ENCODE measurements at places on chromosomes 2 and 18.

DNA sequence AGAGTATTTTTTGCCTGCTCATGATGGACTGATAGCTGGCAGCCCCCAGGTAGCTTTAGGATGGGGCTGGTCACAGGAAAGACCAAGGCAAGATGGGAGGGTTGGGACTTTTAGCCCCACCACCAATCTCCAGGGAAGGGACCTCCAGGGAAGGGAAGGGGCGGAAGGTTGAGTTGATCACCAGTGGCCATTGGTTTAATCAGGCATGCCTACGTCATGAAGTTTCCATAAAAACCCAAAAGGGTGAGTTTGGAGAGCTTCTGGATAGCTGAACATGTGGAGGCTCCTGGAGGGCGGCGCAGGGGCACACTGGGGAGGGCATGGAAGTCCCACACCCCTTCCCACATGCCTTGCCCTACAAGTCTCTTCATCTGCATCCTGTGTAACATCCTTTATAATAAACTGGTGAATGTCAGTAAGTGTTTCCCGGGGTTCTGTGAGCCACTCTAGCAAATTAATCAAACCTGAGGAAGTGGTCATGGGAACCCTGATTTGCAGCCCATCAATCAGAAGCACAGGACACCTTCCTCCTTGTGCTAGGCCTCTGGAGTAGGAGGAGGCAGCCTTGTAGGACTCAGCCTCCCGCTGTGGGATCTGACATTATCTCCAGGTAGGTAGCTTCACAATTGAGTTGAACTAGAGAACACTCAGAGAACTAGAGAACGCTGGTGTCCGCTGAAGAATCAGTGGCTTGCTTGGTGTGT is 30.3 kb downstream of the RAB31 start:
- DNase-seq, result no peak

GRCh38 chr18:6561420-6561861 is 146.7 kb upstream of the L3MBTL4 start:
- DNase-seq, result peak; percentile 69

DNA sequence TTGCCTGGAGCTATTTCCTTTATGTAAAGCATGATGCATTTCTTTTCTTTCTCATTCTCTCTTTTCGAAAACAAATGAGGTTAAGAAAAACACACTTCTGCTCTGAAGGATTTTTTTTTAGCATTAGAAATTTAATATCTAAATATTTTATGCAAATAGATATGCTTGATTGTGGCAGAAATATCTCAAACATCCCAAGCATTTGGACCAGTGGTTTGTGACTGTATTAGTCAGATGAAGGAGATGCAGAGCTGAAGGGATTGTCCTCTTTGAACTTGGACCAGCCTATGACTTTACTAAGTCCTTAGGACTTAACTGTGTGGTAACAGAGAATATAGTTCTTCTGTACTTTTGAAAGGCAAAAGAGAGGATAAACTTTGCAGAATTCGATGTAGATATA is 335.9 kb upstream of the NT5C1B start:
- no peak for DNase-seq

GRCh38 chr2:942775-943460 is 7.7 kb upstream of the SNTG2 start:
- DNase-seq, result no peak

DNA sequence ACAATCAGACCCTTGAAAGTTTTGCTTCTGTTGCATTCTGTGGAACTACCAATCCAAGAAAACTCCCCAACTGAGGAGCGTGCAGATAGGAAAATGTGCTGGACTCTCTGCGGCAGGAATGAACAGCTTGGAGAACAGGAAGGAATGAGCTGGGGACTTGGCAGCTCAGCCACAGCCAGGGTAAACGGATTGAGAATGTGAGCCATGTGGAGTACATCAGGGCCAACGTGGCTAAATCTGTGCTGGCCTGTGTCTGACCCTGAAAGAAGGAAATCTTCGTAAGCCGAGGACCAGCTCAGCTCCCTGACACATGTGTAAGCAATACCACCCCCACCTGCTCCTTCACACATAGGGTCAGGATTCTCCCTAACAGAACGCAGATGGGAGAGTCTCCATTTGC is 1023.7 kb downstream of the BCL11A start:
- DNase-seq, result peak; percentile 8

DNA sequence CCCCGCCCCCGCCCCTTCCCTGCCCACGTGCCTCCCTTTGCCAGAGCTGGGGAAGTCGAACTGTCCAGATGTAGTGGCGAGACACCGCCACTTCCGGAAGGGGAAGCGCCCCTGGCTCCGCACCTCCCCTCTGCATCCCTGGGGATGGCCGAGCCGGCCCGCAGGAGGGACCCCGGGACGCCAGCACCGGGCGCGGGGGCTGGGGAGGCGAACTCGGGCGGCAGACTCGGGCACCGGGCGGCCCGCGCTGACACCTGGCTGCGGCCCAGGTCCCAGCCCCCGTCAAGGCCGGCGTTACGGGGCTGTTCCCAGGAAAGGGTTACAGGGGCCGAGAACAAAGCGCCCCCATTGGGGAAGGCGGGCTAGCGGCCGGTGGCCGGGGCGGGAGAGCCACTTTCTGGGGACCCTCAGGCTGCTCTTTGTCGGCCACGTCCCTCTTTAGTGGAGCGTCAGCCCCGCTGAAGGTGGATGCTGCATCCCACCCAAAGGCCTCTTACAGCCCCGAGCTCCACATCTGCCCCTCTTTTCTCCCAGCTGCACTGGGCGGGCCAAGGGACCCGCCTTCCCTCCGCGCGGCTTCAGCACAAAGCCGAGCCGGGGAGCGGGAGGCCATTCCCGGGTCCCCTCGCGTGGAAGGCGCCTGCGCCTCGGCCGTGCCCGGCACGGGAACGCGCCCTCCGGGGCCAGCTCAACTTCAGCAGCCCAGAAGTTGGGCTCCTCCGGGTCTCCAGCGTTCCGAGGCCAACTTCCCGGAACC is 1.3 kb downstream of the SDC1 start:
- DNase-seq, result no peak

DNA sequence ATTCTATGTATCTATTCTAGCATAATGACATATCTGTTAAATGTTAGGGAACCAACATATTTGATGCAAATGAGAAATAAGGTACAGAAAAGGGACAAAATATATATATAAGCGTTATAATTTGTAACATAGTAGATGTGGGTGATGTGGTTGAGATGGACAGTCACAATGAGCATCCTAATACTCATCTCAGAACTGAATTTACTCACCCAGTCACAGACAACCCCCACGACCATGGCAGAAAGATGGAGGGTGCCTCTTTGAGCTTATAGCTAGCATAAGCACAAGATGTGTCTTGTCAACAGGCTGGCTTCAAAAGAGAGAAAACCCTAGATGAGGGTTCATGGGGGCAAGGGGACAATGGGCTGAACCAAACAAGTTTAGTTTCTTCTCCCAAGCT is 9.1 kb upstream of the DSG3 start:
- DNase-seq, result no peak

DNA sequence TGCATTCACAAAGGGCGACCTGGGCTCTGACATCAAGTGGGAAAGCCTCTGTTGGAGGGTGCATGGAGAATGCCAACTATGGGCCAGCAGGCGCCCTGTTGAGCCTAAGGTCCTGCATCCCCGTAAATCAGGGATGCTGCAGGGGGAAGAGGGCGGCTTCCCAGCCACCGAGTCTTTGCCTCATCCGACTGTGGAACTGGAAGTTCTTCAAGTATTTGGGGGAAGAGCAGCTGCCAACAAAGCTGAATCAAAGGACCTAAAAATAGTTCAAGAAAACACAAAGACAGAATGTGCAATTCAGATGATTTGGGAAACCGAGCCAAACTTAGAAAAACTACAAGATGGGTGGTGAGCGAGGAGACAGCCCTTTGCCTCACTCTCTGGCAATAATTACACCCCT is 281.1 kb upstream of the MGAT5 start:
- DNase-seq, result no peak

DNA sequence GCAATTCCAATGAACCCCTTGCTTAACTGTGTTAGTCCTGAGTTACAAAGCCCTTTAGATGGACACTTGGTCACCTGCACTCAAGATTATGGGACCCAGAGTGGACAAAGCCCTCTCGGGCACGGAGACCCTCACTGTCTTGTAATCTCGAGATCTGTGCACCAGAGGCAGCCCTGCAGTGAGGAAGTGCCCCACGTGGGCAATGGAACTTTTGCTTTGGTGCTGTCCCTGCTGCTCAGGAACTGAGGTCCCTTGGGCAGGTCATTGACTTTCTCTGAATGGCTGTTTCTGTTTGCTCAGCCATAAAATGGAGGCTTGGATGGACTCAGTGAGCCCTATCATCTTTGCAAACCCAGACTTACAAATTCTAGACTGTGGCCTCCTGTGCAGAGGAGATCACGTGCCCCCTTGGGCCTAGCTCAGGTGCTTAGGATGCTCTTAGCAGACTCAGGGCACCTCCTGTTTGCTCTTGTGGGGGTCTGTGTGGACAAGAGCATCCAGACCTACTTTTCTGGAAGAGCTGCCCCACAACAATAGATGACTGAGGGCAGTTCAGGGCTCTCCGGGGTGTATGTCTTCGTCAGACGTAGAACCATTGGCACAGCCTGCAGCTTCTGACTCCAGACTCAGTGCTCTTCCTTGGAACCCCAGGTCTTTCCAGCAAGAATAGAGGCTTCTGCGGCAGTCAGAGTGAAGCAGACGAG is 94.5 kb upstream of the HS6ST1 start:
- no peak for DNase-seq

GRCh38 chr2:200131307-200131706 is 175.2 kb upstream of the SPATS2L start:
- DNase-seq, result no peak

- no peak for DNase-seq
These were observed 468.7 kb upstream of the FANCL start for GRCh38 chr2:58709687-58710354.

DNA sequence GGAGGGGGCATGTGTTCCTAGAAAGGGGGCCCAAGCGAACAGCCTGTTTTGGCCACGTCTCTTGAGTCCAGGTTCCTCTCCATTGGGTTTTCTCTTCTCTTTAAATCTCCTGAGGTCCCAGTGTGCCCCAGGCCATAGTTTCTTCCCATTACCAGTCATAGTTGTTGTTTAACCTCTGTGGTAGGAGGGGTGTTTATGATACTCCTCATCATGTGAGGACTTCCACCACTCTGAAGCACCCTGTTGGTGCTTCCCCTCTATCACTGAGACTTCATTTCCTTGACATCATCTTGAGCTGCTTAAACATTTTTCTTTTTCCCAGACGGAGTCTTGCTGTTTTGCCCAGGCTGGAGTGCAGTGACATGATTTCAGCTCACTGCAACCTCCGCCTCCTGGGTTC is 45.9 kb downstream of the WIPF1 start:
- no peak for DNase-seq

GRCh38 chr2:63058144-63058920 is 7.7 kb downstream of the OTX1 start:
- peak; percentile 51 for DNase-seq

DNA sequence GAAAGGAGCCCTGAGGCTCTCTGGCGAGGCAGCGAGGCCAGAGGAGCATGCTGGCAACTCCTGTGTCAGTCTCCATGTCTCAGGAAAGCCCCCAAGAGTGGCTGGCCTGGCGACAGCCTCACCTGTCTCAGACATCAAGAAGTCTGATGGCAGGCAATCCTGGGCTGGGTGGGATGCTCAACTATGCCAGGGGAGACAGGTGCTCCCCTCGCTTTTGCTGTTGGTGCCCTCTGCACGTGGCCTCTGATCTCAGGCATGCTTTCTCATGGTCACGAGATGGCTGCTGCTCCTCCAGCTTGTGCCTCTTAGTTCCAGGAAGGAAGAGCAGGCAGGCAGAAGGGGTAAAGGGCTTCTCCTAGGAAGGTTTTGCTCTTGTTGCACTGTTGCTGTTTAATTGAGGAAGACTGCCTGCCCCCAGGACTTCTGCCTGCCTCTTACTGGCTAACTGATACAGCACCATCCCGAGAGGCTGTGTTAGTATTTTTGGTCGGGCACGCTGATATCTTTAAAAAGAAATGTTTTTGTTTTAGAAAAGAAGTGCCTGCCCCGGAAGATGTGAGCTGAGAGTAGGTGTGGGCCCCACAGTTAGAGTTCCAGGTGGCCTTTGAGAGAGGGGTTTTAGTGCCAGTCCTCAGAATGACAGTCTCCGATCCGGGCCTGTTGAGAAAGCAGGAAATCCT is 344.8 kb upstream of the HS6ST1 start:
- DNase-seq, result no peak

- DNase-seq, result no peak
These were observed 786 bp downstream of the TAF1B start for GRCh38 chr2:9844036-9844483.

GRCh38 chr18:50427896-50428295 is 53.0 kb downstream of the SKA1 start:
- no peak for DNase-seq

DNA sequence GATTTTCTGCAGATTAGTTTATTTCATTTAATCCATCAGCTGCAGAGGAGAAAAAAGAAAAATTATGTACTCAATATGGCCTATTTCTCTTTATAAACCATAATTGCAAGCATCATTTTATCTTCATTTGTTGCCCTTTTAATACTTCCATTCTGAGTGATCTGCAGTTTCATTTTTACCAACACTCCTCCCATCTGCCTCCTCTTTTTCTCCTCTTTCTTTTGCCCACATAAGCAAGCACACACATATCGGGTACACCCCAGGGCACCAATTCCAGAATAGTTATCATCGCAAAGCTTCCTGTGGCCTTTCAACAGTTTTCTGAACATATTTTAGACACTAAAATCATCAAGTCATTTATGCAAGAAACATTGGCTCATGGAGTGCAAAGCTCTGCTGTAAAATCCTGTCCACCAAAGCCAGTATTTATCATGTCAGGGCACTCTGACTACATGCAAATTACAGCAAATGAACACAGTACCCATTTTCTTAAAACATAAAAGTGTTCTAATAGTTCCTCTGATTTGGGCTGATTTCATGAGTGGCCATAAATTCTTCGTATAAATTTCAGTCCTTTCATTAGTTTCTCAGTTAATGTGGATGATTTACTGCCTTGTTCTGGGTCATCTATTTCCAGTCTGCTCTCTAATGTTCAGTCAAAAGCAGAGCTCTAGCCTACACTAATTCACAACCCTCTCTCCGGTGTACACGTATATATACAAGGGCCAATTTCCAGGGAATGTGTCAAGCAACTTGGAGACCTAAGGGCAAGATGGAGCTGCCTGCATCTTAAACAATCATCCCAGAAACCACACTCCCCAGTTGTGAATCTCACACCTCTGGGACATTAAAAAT is 281.3 kb downstream of the STK39 start:
- DNase-seq, result no peak

DNA sequence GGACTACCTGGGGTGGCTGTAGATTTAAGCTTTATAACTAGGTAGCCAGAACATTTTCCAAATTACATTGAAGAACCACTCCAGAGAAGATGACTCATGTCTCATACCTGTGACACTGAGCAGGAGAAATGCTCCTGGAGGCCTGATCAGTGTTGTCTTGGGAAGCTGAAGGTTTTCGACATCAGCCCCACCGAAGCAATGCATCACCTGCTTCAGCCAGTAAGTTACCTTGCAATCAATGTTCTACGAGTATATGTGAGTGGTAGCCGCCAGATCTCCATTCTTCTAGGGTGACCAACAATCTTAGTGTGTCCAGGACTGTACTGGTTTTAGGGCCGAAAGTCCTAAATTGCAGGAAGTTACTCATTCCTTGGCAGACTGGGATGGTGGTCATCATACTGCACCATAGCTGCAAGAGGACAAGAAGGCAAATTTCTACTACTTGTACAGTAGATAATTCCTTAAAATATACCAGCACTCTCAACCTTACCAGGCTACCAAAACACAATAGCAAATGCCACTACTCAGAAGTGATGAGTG is 109.3 kb upstream of the LINC00305 start:
- no peak for DNase-seq
